ENCODE measurements at places on chromosomes 7 and 10.

- no peak for DNase-seq
Measured at GRCh38 chr10:87721781-87722180, 62.1 kb downstream of the PAPSS2 start.

GRCh38 chr7:150877536-150877935, 25.2 kb downstream of the AOC1 start:
- DNase-seq: no peak

GRCh38 chr7:151252561-151252835, 4.0 kb upstream of the SMARCD3 start:
- no peak for DNase-seq

DNA sequence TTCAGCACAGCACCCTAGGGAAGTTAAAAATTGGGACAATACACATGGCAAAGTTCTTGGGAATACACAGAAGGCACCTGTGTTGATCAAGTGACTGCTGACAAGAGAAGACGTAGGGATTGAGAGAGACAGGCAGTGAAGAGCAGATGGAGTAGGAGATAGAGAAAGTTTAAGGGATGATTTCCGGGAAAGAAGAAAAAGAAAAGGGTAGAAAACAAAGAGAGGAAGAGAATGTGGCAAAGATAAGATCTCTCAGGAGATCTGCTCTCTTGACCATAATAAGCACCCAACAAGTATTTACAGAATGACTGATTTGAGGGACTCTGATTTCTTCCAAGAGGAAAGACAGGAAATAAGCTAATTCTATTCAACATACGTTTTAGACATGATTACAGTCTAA, 15.1 kb upstream of the RALA start:
- DNase-seq: no peak

- DNase-seq: no peak
Measured at GRCh38 chr10:70567603-70568002, 34.9 kb downstream of the PRF1 start.

- no peak for DNase-seq
Measured at GRCh38 chr10:101295261-101295660, 58.7 kb upstream of the BTRC start.

GRCh38 chr7:141695803-141696289, 6.1 kb downstream of the DENND11 start:
- DNase-seq: no peak

DNA sequence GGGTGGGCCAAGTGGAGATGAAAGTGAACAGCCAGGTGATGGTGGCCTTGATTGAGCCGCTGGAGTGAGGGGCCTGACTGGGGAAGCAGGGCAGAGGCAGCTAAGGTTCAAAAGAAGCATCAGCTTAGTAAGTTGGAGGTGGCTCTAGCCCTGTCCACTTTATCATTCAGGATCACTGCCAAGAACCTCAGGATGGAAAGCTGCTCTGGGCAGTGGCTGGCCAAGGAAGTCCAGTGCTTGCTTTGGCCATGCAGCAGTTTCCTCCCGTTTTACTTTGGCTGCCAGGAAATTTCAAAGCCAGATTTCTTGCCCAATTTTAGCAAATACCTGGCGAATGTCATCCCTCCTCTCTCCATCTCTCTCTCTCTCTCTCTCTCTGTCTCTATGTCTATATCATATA, 384.9 kb downstream of the PLXNA4 start:
- no peak for DNase-seq

DNA sequence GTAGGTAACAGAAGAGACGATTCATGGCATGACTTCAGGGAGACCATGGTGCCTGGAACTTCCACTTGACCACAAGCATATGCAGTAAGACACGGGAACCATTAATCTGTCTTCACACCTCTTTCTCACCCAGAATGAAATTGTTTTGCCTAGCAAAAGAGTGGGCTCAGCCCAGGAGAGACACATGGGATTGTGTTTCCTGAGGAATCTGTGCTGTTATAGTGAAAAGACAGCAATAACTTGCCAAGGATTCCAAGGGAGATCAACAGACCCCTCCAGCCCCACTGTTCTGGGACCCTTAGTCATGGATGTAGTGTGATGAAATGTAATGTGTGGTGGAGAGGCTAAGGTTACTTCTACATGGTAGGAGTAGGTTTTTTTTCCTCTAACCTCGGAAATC, 192.5 kb upstream of the NPVF start:
- DNase-seq: no peak

- DNase-seq: no peak
Measured at GRCh38 chr7:70215491-70215890, 617.2 kb downstream of the AUTS2 start.

- DNase-seq: no peak
Measured at GRCh38 chr7:2312267-2312929, 1.8 kb downstream of the SNX8 start.

- DNase-seq: no peak
Measured at GRCh38 chr10:119444866-119445265, 97.7 kb downstream of the RGS10 start.

DNA sequence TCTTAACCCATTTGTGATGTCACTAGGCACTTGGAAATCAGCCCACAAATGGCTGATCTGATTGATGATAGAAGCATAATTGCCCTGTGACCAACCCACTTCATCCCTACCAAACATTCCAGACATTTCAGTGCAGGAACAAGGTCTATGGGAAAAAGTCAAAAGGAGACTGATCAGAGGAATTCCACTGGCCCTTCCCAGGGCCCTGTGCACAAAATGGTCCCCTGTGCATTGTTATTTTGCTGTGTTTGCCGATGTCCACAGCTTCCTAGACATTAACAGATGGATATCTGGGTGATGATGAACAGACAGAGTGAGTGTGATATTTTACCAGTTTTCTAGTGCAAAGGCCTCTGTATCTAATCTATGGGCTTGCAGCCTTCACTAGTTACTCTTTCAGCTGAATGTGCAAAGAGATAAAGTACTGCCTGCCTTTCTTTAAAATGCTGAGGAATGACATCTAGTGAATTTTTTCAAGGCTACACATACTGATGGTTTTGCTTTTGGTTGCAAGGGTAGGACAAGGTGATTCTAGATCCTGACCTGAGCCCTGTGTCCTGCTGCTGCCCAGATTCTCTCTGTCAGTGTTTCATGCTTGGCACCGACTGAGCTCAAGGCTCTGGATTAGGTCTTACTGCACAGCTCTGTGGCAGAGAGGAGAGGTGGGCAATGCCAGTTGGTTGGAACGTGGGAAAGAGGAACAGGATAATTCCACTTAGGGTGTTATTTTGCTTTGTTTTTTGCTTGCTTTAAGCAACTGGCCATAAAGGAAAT, 55.4 kb downstream of the CALD1 start:
- DNase-seq: no peak

GRCh38 chr7:115827305-115828045, 203.1 kb downstream of the TFEC start:
- no peak for DNase-seq

DNA sequence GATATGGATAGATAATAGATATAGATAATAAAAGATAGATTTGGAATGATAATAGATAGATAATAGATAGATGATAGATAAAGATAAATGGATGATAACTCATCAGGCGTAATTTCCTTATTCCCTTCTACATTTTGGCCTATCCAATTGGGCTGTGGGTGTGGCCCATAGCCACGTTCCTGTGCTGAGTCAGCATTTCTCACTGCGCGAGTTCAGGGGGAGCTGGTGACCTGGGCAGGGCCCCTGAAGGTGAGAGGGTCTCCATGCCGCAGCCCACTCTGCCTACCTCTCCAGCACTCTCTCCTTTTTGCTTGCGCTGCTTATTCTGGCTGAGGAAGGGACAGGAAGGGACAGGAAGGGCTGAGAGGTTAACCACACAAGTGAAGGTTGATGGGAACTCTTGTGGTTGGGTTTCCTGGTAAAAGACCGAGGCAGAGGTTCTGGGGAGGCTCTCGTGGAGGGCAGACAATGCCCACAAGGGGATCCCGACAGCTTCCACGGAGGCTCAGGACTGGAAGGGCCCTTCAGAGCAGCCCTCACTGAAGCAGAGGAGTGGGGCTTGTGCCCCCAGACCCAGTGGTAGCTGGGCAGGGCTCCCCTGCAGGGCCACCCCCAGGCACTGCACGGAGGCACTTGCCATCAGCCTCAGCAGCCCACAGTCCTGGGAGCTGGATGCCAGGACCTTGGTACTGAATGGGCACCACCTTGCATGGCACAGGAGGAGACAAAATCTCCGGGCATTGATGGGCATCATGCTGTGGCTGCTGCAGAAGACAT, 247.3 kb upstream of the PITRM1 start:
- no peak for DNase-seq

- no peak for DNase-seq
Measured at GRCh38 chr7:135784013-135784412, 35.4 kb upstream of the FAM180A start.

GRCh38 chr7:4345004-4345403, 337.1 kb upstream of the FOXK1 start:
- no peak for DNase-seq

DNA sequence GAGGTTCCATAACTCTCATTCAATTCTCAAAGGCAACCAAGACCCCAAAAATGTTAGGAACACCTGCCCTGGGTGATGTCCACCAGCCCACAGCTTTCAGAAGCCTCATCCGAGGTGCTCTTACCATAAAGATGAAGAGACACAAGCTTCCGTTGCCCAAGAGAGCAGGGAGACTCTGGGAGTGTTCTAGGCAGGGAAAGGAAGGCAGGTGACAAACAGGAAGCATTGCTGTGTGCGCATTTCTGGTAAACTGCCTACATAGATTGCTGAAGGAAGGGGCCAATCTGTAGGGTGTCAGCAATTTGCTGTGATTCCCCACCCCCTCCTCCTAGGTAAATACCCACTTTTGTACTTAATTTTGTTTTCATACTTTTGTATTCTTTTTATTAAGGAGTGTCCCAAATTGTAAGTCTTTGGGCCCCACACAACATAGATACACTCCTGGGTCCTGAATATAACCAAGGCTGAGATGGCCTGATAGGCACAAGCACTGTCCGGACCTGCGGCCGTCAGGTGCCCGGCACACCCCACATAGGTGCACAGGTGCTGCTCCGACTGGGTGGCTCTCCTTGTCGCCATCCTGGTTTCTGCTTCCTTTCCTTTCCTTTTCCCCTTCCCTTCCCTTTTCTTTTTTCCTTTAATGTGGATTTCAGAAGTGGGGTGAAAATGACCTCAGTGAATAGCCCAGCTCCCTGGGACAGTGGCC, 51.4 kb upstream of the SMNDC1 start:
- DNase-seq: no peak

DNA sequence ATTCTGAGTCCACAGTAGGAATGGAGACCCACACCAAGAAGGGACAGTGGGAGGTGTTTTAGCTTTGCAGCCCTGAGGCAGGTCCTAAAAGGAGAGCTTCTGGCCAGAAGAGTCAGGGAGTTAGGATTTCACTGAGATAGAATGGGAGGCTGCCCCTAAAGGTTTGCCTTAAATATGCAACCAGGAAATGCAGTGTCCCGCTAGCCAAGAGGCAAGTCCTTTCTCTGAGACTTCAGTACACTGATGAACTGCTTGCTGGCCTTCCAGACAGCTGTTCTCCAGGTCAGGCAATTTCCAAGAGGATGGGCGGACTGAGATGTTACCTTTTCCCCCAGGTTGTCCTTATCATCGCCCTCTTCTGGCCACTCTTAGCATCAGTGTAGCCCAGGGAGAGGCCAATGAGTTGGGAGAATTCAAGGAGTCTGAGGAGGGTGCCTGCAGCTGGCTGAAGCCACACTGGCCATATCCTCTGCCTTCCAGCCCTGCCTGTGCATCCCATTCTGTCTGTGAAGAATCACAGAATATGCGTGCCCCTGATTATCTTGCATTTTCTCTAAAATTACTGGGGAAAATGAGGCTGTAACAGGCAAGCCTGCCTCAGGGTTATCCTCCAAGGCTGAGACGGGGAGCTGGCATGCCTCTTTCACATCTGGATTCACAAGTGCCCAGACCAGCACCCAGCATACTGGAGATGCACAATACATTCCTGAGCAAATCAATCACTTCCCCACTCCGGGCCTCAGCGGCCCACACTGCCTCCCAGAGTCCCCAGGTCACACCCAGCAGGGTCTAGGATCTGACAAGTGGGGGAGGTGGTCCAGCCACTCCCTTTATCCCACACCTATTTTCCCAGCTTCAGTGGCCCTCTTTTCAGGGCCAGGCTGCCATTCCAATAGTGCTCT, 2.4 kb downstream of the TLL2 start:
- DNase-seq: no peak

GRCh38 chr7:117119192-117119924, 166.1 kb downstream of the ST7 start:
- peak; percentile 66 for DNase-seq

DNA sequence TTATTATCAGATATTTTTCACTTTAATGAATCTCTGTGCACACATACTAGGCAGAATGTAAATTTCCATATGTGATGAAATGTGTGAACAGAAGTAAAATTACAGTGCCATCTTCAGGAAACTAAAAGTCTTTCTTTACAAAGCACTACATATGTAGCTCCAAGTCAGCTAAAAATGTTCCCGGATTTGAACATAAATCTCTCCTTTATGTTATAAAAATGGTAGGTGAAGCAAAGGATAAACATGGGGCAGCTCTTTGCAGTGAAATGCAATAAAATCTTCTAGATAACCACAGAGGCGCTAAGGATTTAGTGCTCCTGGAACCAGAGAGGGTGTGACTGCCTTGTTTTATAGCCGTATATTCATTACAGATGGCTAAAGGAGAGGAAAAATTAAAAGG, 104.9 kb upstream of the C7orf33 start:
- no peak for DNase-seq

GRCh38 chr7:25239888-25240287, 11.6 kb upstream of the NPVF start:
- no peak for DNase-seq

- no peak for DNase-seq
Measured at GRCh38 chr10:103915796-103916195, 2.2 kb downstream of the STN1 start.

- no peak for DNase-seq
Measured at GRCh38 chr7:1569440-1569832, 396 bp downstream of the PSMG3 start.

DNA sequence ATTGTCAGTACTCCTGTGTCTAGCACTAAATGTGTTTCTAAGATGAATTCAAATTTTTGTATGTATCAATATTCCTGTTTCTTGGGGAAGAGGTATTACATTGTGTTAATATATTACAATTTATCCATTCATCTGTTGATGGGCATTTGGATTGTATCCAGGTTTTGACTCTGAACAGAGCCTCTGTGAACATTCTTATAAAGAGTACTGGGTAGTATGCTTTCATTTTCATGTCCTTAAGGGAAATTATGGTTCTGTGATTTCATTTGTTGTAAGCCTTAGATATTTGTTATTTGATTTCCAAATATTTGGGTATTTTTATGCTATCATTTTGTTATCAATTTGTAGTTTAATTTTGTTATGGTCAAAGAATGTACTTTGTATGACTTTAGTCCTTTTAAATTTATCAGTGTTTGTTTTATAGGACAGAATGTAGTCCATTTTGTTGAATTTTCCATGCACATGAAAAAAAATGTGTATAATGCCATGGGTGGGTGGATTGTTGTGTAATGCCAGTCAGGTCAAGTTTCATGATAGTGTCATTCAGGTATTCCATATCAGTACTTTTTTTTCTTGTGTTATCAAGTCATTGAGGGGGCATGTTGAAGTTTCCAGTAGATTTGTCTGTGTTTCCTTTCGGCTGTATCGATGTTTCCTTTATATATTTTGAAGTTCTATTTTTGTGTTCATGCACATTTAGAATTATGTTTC, 38.4 kb downstream of the STAM start:
- DNase-seq: no peak
